ENCODE measurements at places on chromosomes 3 and 15.

GRCh38 chr15:100558771-100559254, 30.1 kb upstream of the CERS3 start:
- DNase-seq: no peak

DNA sequence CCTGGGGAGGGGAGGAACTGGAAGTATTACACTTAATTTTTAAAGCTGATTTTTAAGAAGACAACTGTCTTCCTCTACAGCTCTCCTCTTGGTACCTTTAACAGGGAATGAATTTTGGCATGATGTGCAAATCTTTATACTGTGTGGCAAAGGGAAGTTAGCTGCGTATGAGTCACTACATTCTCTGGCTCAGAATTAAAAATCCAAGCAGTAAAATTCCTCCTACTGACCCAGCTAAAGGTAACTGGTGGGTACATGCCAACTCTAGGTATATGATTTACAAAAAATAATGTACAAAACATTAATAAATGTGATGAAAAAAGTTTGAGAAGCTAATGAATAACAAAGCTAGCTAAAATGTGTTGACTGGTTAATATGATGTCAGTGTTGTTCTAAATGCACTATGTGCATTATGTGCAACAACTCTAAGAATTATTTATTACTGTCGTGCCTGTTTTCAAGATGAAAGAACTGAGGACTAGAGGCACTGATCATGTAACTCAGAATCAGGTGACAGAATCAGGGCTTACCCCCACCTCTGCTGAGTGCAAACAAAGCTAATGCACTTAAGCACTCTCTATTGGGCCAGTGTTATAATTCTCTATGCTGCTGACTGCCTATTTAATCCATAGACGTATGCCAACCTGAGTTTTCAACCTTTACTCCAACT, 194.7 kb upstream of the CADPS start:
- DNase-seq: no peak

GRCh38 chr3:138678086-138678485, 69.5 kb downstream of the FAIM start:
- no peak for DNase-seq

DNA sequence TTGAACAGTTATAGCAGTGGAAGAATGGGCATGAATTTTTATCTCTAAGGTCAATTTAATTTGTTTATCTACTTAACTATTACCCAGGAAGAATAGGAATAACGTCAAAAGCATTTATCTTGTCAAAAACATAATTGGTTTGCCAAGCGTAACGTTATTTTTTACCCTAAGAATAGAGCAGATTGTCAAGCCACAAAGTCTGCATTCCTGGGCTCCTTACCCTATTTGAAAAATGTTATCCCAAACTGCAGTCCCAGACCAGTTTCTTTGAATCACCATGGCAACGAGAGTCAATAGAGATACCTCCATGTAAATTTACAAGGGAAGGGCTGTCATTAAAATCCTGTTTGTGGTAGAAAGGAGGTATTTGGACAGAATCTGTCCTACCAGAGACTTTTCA, 61.1 kb downstream of the CPNE4 start:
- no peak for DNase-seq

GRCh38 chr3:49120096-49120437, 556 bp downstream of the USP19 start:
- DNase-seq: peak; percentile 41

- DNase-seq: no peak
These were observed 9.7 kb upstream of the PGPEP1L start for GRCh38 chr15:99017322-99017701.

GRCh38 chr3:143604402-143605185, 243.7 kb downstream of the SLC9A9 start:
- DNase-seq: no peak

- no peak for DNase-seq
These were observed 195.6 kb downstream of the TCF12 start for GRCh38 chr15:57114070-57114469.

DNA sequence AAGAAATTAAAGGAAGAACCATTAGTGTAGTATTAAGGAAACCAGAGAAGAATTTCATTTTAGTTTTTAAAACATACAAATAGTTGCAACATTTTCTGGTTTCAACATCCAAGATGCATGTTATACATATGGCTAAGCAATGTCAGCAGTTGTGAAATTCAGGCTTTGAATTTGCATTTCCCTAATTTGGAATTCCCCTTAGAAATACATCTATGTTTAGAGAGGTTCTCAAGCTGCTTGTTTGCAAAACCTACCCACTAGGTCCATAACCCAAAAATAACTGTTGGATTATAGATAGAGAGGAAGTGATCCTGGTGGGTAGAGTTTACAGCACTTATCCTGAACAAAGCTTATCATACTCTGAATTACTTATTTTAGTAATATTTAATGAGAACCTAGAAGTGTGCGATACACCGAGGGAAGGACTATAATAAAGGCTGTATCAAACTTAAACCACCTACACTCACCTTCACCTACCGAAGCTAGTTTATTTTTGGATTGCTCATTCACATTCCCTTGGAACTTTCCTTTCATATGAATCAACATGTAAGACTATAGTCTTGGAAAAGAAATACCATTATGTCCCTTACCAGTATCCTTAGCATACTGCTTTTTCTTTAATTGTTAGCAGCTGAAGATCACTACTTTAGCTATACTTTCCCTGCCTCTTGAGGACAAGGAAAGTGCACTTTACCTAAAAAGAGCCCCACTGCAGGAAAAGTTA, 60.6 kb downstream of the CHAC1 start:
- no peak for DNase-seq

DNA sequence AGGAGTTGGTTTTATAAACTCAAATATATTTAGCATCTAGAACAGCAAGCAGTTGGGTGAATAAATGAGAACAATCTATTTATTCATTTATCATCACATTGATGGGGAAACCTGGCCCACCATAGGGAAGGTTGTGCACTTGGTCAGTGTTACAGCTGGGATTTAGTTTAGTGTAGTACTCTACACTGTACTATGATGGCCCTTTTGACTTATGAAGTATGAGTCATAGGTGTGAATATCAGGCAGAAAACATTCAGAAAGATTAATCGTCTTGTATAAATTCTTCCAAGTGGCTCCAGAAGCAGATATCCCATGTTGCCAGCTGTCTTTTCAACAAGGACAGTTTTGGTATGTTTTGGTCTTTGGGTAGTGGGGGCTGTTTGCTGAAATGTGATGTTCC, 38.0 kb downstream of the BBS4 start:
- DNase-seq: no peak

DNA sequence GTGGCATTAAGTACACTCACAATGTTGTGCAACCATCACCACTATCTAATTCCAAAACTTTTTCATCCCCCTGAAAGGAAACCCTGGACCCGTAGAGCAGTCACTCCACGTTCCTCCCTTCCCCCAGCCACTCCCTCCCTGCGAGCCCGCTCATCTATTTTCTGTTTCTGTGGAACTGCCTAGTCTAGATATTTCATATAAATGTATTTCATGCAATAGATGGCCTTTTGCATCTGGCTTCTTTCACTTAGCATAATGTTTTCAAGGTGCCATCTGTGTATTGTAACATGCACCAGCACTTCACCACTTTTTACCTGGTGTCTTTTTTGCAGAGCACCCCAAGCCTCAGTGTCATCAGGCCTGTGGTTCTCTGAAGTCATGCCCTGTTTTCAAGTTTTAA, 10.7 kb downstream of the CGNL1 start:
- no peak for DNase-seq

- DNase-seq: no peak
These were observed 98.6 kb downstream of the OSBPL10 start for GRCh38 chr3:31882431-31882830.

DNA sequence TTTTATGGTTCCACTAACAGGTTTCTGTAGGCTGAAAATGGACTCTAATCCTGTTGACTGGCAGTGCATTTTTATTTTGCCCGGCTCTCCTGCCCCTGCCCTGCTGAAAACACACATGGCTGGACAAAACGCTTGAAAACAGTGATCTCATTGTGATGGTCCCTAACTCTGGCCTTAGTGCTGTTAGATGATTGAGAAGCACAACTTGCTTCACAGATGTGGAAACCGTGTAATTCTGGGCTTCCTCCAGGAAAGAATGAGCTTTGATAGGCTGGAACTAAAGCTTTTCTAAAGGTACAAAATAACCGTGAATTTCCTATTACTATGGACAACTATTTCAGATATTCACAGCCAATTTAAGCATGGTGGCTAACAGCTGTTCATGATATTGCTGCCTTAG, 121.4 kb downstream of the VGLL3 start:
- no peak for DNase-seq

GRCh38 chr3:62987721-62988120, 112.5 kb upstream of the CADPS start:
- no peak for DNase-seq
